ENCODE measurements at places on chromosomes 12 and 14. TPM values are rescaled to one million over a fixed set of nuclear protein-coding genes. Genes with fewer than 3 reads are reported as not detected.

The TMPRSS12 gene
- not detected for total RNA-seq

The TAS2R9 gene
- not detected for total RNA-seq

The MMP14 gene
- total RNA-seq = 140 TPM

The KLRB1 gene
- not detected for total RNA-seq

The ACADS gene
- 8.2 TPM for total RNA-seq

The LRRIQ1 gene
- under 0.01 TPM for total RNA-seq

The BTBD7 gene
- total RNA-seq = 22.8 TPM

The BCL11B gene
- 2.9 TPM for total RNA-seq

The RIC8B gene
- total RNA-seq = 4.5 TPM

The TMEM260 gene
- 21.5 TPM for total RNA-seq

The IL31 gene
- not detected for total RNA-seq

The PIANP gene
- total RNA-seq = not detected

DNA sequence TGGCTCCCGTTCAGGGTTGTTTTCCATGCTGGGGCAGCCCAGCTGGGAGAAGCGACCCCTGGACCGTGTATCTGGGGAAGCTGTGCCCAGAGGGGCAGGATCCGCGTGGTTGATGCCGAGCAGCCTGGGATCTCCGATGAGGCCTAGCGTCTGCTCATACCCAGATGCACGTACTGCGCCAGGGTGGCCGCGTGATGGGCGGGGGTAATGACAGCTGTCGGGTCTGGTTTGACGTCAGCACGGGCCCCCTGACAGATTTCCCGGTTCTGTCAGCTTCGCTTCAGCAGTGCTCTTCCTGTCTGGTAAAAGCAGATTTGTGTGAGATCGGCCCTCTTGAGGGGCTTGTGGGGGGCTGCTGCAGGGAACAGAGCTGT is 147.3 kb downstream of the TSPAN9 start:
- DNase-seq = no peak

- DNase-seq = peak; percentile 17
These were observed 528.4 kb upstream of the LMO3 start for GRCh38 chr12:17134315-17134714.

- DNase-seq = no peak
These were observed 282.0 kb downstream of the ERC1 start for GRCh38 chr12:1273051-1273450.

GRCh38 chr14:75539561-75540478 is 17.6 kb downstream of the BATF start:
- no peak for DNase-seq

- peak; percentile 44 for DNase-seq
These were observed 17.7 kb upstream of the NRXN3 start for GRCh38 chr14:78152201-78153063.

DNA sequence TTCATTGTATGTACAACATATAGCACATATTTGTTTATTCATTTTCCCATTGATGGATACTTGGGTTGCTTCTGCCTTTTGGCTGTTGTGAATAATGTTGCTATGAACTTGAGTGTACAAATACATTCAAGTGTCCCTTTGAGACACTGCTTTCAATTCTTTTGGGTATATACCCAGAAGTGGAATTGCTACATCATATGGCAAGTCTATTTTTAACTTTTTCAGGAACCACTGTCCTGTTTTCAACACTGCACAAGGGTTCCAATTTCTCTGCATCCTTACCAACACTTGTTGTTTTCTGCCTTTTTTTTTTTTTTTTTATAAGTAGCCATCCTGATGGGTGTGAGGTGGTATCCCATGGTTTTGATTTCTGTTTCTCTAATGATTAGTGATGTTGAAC is 15.9 kb downstream of the RBMS2 start:
- no peak for DNase-seq

DNA sequence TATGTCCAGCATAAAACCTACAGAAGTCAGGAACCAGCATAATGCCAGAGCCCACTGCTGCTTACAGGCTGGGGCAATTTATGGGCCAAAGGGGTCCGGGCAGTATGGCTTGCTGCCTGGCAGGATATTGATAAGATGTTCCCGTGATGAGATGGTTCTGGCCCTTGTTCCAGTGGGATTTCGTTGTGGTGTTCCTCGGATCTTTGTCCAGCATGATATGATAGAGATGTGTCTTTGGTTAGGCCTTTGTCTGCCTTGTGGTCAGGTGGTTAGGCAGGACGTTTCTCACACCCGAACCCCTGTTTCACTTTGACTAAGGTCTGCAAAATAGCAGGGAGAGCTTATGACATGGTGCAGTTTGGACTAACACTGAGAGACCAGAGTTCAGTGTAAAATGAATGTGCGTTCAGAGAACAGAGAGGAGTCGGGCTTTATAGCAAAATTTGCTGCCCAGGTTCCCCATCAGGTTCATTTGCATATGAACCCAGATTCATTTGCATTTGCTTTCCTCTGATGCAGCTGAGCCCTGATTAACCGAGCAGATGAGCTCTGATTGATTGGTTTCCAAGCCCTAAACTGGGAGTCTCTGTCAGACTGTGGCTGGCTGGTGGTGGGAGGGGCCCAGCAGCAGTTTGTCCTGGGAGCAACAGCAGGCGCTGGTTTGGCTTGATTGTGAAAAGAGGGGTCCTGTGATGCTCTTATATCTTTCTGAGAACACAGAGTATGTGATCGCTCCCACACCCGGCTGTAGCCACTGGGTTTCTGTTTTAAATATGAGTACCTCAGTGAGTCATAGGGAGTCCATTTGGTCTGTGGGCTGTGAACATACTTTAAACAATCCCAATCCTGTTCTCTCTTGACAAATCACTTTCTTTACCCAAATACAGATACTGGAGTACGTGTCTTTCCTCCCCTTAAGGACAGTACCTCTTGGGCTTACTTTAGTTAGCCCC is 156.3 kb upstream of the PZP start:
- peak; percentile 92 for DNase-seq

DNA sequence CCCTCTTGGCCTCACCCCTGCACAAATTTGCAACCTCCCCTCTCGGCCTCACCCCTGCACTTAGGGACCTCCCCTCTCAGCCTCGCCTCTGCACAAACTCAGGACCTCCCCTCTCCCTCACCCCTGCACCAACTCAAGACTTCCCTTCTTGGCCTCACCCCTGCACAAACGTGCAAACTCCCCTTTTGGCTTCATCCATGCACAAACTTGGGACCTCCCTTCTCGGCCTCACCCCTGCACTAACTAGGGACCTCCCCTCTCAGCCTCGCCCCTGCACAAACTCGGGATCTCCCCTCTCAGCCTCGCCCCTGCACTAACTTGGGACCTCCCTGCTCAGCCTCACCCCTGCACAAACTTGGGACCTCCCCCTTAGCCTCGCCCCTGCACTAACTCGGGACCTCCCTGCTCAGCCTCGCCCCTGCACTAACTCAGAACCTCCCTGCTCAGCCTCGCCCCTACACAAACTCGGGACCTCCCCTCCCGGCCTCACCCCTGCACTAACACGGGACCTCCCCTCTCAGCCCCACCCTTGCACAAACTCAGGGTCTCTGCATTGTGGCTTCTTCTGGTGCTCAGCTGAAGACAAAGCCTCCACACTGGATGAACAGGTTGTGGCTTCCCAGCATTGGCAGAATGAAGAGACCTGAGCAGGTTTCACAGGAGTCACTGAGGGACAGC is 11.0 kb upstream of the GOLGA3 start:
- DNase-seq = no peak

DNA sequence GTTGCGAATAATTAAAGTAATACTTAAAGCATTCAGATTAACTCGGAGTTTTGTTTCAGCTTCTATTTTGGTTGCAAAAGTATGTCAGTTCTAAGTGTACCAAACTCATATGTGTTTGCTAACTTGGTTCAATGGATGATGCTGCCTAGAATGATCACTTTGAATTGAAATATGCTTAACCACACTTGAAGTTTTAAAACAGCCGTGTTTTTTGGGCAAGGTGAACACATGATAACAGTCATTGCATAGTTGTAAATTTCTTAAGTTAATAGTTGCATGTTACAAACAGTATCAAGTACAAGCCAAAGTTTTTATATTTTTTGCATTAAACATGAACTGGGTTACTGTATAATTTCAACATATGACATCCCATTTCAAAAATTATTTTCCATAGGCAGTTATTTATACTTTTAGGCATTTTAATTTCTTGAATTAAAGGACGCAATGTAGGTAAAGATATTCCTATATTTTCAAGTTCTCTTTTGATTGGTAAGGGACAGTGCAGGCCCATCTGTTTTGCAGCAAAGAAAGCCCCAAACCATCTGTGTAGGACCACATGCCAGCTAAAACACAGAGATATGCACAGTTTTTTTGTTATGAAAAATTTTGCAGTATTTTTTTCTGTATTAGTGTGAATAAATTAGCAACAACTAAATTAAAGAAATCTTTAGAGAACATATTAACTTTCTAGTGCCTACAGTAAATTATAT is 575.5 kb downstream of the PRKD1 start:
- DNase-seq = no peak

DNA sequence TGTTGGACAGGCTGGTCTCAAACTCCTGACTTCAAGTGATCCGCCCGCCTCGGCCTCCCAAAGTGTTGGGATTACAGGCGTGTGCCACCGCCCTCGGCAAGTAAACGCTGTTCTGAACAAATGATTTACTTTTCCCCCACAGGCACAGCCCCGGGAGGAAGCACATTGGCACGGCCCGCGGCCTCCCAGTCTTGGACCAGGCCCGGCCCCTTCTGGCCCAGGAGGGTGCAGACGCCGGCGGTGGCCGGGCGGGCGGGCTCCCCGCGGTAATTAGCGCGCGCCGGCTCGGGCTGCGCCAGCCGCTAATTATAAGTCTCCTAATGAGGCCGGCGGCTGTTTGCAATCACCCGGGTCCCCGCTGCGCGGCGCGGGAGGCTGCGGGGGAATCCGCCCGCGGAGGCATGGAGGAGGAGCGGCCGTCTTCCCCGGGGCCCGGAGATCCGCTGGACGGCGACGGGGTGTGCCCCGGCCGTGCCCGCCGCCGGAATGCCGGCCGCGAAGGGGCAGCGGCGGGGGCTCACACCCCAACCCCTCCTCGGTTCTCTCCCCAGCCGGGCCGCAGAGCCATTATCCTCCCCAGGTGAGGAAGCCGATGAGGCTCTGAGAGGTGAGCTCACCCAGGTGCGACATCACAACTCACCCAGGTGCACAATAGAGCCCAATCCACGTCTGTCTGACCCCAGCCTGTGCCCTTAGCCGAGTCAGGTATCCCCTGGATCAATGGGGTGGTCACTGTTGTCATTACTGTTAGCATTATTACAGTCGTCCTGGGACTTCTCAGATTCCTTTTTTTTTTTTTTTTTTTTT is 3.3 kb upstream of the POP5 start:
- no peak for DNase-seq

DNA sequence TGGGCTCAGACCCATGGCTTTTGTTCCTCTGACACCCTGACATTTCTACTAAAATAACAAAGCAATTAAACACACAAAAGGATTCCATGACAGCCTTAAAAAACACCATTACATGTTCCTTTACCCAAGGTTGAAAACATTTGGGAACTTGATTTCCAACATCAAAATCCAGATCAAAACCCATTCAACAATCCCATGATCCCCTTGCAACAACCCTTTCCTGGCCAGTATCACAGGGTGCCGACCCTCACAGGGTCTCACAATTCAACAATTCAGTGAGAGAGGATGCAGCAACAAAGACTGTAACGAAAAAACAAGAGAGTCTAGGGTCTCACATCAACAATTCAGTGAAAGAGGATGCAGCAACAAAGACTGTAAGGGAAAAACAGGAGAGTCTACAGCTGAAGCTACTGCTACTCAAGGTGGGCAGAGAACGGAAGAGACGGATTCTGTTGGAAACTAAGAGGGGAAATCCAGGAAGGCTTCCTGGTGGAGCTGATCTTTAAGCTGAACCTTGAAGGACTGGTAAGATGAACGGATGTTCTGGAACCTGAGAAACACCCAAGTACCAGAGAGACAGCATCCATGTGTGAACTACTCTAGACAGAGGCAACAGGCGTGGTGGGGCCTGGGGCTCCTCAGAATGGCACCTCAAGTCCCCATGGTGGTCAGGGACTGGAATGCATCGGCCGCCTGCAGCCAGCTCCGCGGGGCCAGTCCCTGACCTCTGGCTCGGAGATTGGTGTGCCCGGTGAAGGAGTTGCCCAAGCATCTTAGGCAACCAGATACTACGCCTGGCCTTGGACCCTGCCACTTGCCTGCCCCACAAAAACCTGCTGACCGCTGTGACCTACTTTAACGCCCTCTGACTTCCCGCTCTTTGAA is 22.7 kb upstream of the ZFP36L1 start:
- DNase-seq = no peak

GRCh38 chr12:109937371-109937770 is 37.3 kb downstream of the TCHP start:
- no peak for DNase-seq

DNA sequence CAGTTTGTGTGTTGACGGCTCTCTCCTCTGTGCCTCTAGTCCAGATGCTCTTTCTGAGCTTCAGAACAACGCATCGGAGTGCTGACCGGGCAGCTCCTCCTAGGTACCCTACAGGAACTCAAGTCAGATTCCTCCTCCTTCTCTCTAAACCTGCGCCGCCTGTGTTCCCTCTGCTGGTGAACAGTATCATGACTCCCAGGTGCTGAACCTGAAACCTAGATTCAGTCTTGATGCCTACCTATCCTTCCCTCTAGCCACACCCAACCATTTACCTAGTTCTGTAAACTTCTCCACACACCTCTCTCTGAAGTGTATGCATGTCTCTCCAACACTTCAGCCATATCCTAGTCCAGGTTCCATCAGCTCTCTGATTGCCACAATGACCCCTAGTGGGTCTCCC is 112.7 kb downstream of the EFCAB11 start:
- no peak for DNase-seq

DNA sequence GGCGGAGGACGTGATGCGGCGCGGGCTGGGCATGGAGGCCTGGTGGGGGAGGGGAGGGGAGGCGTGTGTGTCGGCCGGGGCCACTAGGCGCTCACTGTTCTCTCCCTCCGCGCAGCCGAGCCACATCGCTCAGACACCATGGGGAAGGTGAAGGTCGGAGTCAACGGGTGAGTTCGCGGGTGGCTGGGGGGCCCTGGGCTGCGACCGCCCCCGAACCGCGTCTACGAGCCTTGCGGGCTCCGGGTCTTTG is 303 bp downstream of the GAPDH start:
- no peak for DNase-seq

DNA sequence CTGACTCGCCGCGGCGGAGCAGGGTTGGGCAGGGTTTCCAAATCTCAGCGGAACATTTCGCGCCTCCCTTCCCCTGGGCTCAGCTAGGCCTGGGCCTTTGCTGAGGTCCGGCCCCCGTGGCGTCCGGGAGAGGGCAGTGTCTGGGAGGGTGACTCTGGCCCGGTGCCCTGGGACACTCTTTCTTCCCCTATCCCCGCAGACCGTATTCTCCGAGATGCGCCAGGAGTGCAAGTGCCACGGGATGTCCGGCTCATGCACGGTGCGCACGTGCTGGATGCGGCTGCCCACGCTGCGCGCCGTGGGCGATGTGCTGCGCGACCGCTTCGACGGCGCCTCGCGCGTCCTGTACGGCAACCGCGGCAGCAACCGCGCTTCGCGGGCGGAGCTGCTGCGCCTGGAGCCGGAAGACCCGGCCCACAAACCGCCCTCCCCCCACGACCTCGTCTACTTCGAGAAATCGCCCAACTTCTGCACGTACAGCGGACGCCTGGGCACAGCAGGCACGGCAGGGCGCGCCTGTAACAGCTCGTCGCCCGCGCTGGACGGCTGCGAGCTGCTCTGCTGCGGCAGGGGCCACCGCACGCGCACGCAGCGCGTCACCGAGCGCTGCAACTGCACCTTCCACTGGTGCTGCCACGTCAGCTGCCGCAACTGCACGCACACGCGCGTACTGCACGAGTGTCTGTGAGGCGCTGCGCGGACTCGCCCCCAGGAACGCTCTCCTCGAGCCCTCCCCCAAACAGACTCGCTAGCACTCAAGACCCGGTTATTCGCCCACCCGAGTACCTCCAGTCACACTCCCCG is 3.0 kb downstream of the WNT1 start:
- no peak for DNase-seq

GRCh38 chr14:22518073-22518472 is 71.0 kb downstream of the DAD1 start:
- DNase-seq = no peak

Data from bronchial epithelial cell (primary cell).